ENCODE measurements at places on chromosomes 3 and 15.

DNA sequence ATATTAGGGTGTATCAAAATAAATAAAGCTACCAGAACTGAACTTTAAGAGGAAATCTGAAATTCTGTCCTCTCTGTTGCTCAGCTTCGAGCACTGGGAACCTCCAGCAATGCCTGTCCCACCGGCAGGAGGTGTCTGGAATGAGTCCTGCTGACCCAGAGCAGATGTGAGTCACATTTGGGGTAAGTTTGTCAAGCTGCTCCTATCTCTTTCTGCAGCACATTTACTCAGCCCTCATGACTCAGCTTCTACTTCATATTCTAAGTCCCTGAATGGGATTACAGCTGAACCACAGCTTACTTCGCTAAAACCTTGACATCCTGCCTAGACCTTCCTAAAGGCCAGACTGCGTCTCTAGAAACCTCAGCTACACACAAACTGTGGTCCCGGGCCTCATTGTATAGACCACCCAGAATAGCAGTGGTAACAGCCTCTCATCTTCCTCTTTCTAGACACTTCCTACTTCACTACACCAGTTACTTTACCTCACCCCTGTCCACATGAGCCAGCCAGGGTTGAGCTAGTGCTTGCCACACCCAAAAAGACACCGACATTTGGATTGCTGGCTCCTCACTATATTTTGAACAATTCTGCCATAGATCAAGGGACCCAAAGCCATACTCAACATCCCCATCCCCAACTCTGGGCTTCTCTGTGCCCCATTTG, 109.6 kb upstream of the TMCO5A start:
- DNase-seq = peak; percentile 97

- DNase-seq = no peak
Measured at GRCh38 chr3:61714225-61714624, 152.9 kb downstream of the PTPRG start.

DNA sequence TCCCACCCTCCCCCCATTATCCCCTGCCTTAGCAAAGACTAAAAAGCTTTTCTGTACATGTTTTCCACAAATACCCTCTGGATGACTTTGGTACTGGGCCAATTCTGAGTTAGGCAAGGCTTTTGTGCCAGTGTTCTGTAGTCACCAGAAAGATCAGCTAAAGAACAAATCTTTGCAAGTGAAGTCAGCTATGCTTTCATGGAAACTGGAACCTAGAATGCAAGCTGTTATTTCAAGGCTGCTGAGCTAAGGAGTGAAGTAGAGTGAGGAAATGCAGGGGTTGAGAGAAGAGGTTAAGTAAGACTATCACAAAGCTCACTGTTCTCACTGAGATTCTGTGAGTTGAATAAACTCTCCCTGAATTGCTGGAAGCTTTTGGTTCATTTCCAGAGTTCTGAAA, 107.8 kb upstream of the CNTN3 start:
- no peak for DNase-seq

DNA sequence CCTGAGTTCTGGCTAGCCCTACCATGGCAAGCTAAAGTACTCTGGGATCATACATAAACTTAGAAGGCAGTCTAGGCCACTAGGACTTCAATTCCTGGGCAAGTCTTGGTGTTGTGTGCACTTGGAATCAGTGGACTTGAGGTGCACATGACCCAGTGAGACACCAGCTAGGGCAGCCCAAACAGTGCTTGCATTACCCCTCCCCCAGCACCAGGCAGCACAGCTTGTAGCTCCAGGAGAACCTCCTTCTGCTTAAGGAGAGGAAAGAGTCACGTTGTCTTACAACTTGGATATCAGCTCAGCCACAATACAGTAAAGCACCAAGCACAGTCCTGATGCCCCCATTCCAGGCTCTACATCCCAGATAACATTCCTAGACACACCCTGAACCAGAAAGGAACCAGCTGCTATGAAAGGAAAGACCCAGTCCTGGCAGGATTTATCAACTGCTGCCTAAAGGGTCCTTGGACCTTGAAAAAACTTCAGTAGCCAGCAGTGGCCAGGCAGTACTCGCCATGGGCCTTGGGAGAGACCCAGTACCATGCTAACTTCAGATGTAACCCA, 57.2 kb downstream of the MYO9A start:
- no peak for DNase-seq

GRCh38 chr3:68060191-68060590, 405.8 kb upstream of the SUCLG2 start:
- DNase-seq = no peak

DNA sequence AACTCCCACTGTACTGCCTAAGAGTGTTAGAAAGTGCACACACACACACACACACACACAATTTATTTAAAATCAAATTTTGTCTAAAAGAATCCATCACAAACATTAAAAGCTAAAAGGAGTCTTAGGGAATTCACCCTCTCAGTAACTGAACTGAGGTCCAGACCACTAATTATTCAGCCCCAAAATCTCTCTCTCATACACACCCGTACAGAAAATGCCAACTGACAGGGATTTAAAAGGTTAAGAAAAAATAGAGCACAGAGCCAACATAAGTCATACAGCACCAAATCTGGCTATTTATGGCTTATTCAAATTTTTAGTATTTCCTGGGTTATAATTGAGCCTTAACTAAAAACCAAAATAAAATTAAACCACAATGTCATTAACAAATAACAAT, 20.7 kb downstream of the GBE1 start:
- DNase-seq = no peak

DNA sequence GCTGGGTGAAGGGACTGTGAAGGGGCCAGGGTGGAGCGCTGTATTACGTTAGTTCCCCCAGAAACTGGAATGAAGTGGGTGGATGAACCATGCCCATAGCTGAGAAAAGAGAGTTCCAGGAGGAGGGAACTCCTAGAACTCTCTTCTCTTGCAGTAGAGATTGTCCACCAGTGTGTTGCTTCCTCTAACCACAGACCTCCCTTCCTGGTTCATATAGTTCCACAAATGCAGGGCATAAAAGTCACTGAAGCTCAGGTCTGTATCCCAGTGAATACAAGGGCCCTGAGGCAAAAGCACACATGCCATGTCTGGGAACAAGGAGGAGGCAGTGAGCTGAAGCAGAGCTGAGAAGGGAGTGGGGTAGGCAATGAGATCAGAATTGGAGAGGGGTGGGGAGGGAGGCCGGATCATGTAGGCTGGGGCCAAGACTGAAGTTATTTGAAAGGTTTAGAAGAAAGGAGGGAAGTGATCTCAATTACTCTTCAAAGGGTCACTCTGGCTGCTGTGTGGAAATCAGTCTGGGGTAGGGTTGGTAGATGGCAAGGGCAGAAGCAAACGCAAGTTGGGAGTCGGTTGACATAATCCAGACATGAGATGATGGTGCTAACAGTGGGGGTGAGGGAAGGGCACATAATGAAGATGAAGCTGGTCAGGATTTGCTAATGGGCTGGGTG, 6.5 kb downstream of the A4GNT start:
- peak; percentile 52 for DNase-seq

DNA sequence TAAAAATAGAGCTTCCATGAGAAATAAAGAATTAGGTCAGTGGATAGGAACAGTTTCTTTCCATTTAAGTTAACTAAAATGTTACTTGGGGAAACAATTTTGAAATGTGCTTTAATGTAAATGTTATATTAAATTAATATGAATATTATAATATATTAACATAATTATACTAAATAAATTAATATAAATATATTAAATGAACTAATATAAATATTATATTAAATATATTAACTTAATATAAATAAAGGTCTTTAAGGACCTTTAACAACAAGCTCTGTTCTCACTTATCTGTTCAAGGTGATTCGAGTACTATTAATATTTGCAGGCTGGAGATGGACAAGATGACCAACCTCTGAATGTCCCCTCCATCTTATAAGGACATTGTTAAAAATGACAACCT, 100.6 kb downstream of the MAGI1 start:
- no peak for DNase-seq
